ENCODE measurements at places on chromosomes 3 and 15.

DNA sequence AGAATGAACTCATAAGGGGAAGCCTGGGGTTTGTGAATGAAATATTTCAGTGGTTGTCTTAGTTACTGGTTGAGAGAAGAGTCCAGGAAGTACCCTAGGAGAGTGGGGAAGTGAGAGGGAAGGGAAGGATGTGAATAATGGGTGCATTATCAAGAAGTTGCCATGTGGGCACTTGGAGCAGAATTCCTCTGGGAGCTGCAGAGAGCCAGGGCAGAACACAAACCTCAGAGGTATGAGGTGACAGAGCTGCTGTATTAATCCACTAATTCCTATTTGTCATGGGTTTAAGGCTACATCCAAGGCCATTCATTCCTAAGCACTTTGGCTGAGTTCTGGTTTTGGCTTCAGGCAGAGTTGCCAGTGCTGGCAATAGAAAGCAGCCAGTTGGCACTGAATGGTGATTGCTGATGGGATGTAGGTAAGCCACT lies 29.0 kb downstream of the NDUFB4 start:
- no peak for DNase-seq

GRCh38 chr3:170442947-170443346 lies 24.3 kb downstream of the CLDN11 start:
- no peak for DNase-seq

DNA sequence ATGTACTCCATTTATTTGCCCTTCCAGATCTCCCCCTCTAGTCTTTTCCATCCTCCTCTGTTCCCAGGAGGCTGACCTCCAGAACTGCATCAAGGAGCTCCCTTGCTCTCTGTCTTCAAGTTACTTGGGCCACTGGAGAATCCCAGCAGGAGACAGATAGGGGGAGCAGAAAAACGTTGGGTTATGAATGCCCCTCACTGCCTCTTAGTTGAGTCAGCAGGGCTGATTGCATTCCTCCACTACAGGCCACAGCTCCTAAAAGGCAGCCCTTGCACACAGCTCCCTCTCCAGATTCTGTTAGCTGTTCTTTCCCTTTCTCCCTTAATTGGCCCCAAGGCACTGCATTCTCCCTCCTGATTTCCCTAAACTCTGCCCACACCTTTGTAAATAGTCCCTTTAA lies 12.4 kb upstream of the CEP152 start:
- DNase-seq: no peak

DNA sequence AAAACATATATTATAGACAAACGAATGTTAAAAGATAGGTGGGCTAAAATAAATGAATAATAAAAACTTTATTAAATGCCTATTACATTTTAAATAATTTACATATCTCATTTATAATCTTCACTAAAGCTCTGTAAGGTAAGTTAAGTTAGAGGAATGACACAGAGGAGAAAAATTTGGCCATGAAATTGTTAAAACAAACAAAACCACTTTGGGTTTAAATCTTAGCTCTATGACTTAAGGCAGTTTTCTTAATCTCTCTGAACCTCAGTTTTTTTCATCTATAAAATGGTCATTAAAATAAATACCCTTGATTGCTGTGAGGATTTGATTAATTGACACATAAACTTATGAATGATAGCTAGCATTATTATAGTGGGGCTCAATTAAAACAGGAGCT lies 404.8 kb upstream of the ATP11B start:
- DNase-seq: no peak

DNA sequence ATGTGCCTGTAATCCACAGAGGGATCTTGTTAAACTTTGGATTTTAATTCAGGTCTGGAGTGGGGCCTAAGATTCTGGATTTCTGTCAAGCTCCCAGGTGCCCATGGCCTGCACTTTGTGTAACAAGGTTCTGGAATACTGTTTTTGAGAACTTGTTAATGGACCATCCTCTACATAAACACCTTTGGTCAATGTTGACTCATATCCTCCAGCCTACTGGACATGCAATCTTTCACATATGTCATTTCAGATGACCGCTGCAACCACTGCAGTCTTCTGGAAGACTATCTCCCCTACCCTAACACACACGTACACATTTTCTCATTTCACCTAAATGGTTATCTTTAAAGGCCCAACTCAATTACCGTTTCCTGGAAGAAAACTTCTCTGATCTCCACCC lies 302.1 kb upstream of the TPRG1 start:
- DNase-seq: no peak

DNA sequence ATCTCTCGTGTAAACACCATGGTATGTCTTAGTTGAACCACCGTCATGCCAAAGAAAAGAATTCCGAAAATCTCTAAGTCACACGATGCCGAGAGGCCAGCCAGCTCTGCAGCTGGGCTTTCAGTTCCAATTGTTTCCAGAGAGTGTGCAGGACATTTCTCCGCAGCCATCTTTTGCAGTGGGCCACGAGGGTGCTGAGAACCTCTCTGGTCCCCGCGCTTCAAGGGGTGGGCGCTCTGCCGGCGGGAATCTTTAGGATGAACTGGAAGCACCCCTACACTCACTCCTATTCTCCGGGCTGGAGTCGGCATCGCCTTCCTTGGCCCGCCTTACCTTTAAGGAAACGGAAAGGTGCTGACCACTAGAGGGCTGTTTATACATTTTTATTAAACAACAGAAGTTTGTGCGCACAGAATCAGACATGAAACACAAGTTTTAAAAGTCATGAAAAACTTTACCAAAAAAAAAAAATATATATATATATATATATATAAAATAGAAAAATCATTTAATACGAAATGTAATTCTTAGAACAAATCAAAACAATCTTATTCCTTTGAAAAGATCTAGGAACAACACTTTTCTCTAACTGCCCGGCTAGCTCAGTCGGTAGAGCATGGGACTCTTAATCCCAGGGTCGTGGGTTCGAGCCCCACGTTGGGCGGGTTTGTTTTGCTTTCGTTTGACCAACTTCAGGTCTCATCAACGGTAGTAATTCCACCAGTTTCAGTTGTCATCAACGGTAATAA lies 12.5 kb upstream of the MORF4L1 start:
- peak; percentile 76 for DNase-seq

DNA sequence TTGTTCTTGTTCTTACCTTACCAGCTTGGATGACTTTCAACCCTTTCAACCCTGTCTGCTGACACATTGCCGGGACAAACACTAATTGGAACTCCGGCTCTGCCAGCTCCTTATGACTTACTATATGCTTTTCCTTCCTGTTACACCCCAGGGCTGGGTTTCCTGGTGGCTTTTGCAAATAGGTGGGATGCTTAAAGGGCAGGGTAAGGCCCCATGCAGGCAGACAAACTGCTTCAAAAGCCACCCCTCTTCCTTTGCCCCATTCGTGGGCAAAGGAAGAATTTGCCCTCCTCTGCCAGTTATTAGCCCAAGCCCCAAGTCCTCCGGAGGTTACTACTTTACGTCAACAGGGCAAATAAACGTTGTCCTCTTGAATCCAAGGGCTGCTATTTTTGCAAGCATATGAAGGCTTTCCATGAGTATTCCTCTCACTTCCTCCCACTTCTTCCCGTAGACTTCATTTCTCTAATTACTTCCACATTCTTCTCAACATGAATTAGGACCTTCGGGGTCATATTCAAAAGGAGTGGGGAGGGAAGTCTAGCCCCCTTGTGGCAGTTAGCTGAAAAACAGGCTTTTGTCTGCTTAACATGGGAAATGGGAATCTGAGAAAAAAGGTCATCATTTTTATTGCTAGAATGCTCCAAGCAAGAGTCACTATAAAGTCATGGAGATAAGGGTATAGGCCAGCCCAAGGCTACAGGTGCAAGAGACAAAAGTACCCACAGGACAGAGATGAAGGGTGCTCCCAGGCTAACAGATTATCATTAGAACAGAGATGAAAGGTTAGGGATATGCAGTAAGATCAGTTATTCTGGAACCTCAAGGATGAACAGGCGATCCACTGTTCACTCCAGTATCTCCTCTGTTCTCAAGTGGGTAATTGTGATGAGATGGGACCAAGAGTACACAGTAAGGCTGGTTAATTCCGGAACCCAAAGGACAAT lies 56.3 kb upstream of the FSTL1 start:
- peak; percentile 30 for DNase-seq

DNA sequence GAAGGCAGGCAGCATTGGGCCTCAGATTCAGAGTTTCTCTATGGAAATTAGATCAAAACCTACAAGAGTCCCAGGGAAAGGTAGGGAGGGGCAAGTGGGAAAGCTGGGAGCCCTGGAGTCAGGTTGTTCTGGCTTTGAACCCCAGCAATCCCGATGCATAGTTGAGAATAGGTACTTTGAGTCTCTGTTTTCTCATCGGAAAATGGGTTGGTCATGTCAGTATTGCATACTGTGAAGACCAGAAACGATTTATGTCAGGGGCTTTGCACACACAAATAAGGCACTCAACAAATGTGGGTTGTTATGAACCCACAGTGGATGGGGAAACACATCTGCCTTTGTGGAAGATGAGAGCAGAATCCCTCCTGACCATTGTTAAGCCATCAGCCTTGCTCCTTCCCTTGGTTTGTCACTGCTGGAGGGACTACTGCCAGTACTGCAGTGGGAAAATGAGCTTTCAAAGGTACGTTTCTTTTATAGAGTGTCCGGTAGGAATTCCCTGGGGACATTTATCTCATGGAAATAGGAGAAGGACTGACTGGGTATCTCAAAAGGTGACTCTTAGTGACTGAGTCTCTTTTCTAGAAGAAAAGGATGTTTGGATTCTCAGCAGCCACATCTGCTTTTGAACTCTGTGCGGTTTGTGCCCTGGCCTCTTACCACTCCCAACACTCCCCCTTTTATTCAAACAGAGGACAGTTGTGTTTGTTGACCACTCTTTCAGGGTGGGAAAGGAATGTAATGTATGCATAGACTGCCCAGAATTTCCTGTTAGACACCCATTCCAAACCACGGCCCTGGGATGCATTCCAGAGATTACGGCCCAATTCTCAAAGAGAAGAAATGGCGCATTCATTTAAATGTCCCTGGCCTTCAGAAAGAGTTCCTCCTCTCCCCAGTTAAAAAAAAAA lies 54.6 kb upstream of the VILL start:
- peak; percentile 81 for DNase-seq

GRCh38 chr15:76193934-76194333 lies 117.3 kb downstream of the ETFA start:
- DNase-seq: no peak

DNA sequence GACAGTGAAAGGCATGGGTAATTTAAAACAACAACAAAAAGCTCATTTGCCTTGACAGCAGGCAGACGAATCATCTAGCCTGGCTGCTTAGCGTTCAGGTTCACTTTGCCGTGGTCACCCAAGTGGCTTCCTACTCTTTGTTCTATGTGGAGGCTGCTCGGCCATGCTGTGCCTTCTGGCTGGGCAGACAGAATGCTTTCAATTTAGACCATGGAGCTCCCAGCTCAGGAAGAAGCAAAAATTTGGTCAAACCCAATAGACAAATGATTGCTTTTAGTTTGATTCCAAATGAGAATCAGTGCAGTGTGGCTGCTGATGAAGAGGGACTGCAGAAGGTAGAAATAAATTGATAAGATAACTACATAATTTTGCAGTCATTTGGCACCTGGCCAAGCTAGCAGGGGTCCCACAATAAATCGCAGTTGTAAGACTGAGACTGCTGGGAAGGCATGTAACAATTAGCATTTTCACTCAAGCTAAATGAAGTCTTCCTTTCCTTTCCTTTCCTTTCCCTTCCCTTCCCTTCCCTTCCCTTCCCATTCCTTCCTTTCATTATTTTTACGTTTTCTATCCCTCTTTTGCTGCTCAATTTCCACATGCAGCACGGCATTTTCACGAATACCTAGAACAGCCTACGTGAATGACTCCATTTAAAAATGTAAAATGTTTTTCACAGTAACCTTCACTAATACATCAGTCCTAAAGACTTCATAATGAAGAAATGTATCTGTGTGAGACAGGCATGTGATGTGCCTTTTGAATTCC lies 360.4 kb upstream of the TGFBR2 start:
- DNase-seq: no peak

- no peak for DNase-seq
These were observed 55.4 kb downstream of the B3GALNT1 start for GRCh38 chr3:161049683-161050248.

GRCh38 chr3:175869404-175869803 lies 1010.3 kb downstream of the NAALADL2 start:
- DNase-seq: no peak

DNA sequence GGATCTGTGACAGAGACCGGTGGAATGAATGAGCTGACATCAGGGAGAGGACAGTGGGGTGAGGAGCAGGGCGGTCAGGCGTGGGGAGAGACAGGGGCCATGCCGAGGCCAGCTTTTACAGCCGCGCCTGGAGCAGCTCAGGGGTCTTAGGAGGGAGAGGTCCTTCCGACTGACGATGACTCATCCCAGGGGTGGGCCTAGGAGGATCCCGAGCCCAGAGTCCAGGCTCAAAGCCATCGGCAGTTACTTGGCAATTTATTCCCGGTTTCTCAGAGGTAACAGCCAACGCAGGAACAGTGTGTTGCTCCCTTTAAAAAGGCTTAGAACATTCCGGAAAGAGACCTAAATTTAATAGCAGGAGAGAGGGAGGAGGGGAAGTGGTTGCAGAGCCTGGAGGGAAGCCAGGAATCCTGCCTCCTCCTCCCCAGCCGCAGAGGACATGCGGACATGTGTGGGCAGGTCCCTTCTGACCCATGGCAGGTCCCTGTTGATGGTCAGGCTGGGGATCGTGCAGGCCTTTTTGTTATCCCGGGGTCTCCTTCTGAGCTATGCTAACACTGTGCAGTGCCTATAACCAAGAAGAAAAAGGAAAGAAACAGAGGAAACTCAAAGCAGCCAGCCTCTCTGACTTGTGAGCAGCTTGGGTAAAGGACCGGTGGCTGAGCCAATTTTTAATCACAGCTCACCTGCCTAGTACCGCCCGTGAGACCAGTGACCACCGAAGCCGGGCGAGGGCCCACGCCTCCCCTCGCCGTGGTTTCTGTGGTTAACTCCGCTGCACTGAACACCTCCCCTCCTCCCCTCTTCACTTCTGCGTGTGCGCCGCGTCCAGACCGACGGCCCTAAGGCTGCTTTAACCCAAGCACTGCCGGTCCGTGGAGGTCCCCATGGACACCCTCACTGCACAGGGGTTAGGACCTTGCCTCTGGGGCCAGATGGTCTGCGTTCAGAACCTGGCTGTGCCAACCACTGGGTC lies 392.4 kb upstream of the PROK2 start:
- DNase-seq: no peak

GRCh38 chr3:139555249-139555648 lies 15.7 kb upstream of the RBP1 start:
- DNase-seq: no peak

All from PC-9 (cell line).